ENCODE measurements at places on chromosomes 2 and 18.

DNA sequence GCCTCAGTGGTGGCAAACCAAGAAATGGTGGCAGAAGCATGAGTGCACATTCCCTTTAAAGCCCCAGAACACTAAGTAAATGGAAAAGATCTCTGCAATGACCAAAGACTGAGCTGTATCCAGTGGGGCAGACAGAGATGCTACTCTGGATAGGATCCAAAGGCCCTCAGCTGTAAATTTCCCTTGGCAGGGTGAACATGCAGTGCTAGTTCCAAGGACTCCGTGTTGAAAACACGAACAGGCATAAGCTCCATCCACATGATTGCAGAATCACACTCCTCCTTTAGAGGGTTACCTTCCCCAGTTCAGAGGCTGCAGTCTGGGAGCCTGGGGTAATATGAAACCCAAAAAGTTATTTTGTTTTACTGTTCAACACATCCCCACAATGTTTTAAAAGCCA, 98.6 kb upstream of the KLF7 start:
- no peak for DNase-seq

DNA sequence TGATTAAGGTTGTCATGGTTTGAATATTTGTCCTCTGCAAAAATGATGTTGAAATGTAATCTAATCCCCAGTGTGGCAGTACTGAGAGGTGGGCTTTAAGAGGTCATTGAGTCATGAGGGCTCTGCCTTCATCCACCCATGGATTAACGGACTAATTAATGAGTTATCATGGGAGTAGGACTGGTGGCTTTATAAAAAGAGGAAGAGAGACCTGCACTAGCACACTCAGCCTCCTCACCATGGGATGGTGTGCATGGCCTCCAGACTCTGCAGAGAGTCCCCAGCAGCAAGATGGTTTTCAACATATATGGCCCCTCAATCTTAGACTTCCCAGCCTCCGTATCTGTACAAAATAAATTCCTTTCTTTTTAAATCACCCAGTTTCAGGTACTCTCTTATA, 41.0 kb downstream of the DTNB start:
- DNase-seq = no peak

GRCh38 chr2:58138396-58139030, 91.9 kb downstream of the VRK2 start:
- no peak for DNase-seq

- peak; percentile 59 for DNase-seq
These were observed 7.9 kb downstream of the PCBP1 start for GRCh38 chr2:70094978-70095719.

DNA sequence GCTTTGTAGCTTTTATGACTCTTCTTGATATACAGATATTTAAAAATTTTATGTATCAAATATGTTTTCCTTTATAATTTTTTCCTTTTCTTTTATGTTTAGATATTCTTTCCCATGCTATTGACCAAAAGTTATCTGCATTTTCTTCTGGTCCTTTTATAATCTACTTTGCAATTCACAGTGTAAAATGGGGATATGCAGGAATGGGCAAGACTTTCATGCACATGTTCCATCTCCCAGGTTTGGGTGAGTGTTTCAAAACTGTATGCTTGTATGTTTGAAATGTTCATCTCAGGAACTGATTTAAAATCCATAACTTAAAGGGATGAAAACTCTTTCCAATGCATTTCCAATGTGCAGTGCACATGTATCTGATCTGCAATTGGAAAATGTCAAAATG, 199.9 kb downstream of the MEIS1 start:
- DNase-seq = no peak
